ENCODE measurements at places on chromosomes 7 and 10. TPM values are rescaled to one million over a fixed set of nuclear protein-coding genes. Genes with fewer than 3 reads are reported as not detected.

Gene TSPAN15
- 0.30 TPM for total RNA-seq

Gene ARMC3
- not detected for total RNA-seq

Gene GIMAP5
- total RNA-seq: not detected

Gene CABCOCO1
- 1.3 TPM for total RNA-seq

Gene GBX1
- not detected for total RNA-seq

Gene ZRANB1
- 15.3 TPM for total RNA-seq

Gene HOXA7
- total RNA-seq: 4.2 TPM

Gene NCF1
- not detected for total RNA-seq

Gene ANKRD61
- not detected for total RNA-seq

Gene RBP3
- not detected for total RNA-seq

Gene GPR85
- 5.2 TPM for total RNA-seq

Gene PRF1
- not detected for total RNA-seq

Gene NPFFR1
- not detected for total RNA-seq

Gene CDC14C
- not detected for total RNA-seq

Gene EMX2
- not detected for total RNA-seq

Gene CLDN12
- 17.2 TPM for total RNA-seq

Gene HECW1
- total RNA-seq: 1.8 TPM

Gene UCN3
- not detected for total RNA-seq

Gene HSPA12A
- 4.7 TPM for total RNA-seq

Gene ADIRF
- total RNA-seq: 21.7 TPM

Gene GHRHR
- not detected for total RNA-seq
